ENCODE measurements at places on chromosomes 7 and 10.

GRCh38 chr7:83794829-83795228 is 145.9 kb upstream of the SEMA3E start:
- DNase-seq: no peak

DNA sequence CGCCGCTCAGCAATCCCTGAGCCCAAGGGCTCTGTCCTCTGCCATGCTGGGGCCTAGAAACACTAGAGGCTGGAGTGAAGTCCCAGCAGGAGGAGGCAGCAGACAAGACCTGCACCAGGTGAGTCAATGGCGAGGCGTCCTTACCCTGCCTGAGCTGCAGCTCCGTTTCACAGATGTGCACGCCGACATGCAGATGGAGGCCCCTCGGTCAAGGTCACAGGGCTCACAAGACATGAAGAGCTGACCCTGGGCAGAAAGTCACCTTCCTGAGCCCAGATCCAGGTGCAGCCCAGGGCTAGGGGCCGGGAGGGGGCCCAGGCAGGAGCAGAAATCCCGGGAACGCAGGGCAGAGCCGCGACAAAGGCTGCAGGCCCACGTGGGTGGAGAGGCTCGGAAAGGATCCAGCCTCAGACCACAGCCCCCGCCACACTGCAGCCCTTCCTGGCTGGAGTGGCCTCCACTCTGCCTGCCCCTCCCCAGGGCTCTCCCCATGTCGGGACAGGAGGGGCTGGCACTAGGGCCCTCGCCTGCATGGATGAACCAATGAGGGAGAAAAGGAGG is 23.8 kb downstream of the PDGFA start:
- no peak for DNase-seq

DNA sequence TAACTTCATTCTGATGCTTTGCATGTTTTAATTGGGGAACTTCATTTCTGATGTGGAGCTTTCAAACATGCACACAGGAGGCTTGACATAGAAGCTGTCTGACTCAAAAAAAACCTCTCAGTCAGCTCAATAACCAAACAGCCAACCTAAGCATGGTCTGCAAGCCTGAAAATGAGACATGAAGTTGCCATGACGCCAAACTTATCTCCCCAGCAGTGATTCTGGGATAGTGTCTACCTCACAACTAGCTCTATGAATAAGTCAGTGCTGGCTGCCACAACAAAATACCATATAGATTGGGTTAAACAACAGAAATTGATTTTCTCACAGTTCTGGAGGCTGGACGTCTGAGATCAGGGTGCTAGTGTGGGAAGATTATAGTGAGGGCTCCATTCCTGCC is 244.2 kb downstream of the CCDC3 start:
- no peak for DNase-seq

- no peak for DNase-seq
Measured at GRCh38 chr7:47651355-47652317, 69.7 kb upstream of the TNS3 start.

- DNase-seq: no peak
Measured at GRCh38 chr7:99579281-99579955, 18.6 kb upstream of the TMEM225B start.

- peak; percentile 9 for DNase-seq
Measured at GRCh38 chr7:98802088-98802780, 67.6 kb downstream of the TMEM130 start.

GRCh38 chr10:112858986-112859651 is 90.9 kb upstream of the TCF7L2 start:
- DNase-seq: no peak

- no peak for DNase-seq
Measured at GRCh38 chr10:89275383-89275782, 23.8 kb upstream of the LIPA start.

DNA sequence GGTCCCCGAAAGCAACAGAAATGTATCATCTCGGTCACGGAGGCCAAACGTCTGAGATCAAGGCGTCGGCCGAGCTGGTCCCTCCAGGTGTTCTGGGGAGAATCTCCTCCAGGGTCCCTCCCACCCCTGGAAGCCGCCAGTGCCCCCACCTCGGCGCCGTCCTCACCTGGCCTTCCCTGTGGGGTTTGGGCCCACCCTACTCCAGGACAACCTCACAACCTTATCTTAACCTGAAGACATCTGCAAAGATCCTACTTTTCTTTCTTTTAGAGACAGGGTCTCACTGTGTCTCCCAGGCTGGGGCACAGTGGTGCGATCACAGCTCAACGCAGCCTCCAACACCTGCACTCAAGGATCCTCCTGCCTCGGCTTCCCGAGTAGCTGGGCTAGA is 33.4 kb downstream of the ADAP1 start:
- no peak for DNase-seq

GRCh38 chr7:140982508-140982907 is 32.2 kb downstream of the MRPS33 start:
- no peak for DNase-seq

DNA sequence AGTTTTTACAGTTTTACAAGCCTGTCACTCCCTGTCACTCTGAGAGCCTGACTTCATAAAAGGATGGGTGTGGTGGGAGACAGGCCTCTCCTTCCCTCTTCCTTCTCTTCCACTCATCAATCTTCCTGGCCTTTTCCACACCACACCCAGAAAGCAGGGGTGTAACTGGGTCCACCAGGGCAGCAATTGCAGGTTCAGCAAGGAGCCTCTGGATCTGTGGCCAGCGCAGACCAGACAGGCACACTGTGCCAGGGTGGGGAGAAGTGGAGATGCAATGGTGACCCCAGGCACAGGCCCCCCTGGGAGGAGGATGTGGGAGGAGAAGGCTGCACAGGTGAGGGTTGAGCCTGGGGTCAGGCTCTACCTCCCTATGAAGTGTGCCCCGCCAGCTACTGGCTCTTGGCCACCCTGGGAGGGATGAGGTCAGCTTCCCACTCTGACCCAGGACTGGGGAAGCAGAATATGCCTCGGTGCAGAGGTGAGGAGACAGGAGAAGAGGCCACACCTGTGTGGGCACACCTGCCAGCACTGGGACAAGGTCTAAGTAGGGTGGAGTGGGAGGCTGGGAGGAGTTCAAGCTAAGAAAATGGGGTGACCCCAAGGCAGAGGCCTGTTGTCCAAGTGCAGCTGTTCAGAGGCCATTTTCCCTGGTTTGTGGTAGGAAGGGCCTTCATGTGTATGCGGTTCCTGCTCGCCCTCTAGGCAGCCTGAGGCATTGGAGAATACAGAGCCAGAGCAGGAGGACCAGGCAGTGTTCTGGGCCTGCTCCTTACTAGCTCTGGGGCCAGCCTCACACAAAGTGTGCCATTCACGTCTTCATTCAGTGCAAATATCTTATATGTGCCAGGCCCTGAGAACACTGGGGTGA is 20.2 kb upstream of the TMEM72 start:
- DNase-seq: no peak
